Activated T-helper 1 cell treated with anti-CD3 and anti-CD28 coated beads, Interleukin-12 subunit alpha, Interleukin-12 subunit beta, Interleukin-2, Interleukin-4 antibody, amounts not matched to agents 30 ng/mL and 10 ng/mL and 1 ng/mL, durations not matched to agents 14 hours and 24 hours and 36 hours (primary cell): ENCODE measurements at places on chromosomes 1 and 21. TPM values are rescaled to one million over a fixed set of nuclear protein-coding genes. Genes with fewer than 3 reads are reported as not detected.

GRCh38 chr1:230391776-230392535 is 34.2 kb downstream of the PGBD5 start:
- peaks cover 1% of the 10 kb centered on the region for H3K27me3 ChIP-seq
- H3K4me3 ChIP-seq: no peak overlapping the region
- DNase-seq: no peak
- H3K36me3 ChIP-seq: no peaks in the 10 kb centered on the region

GRCh38 chr1:44489481-44489880 is 84.4 kb downstream of the RNF220 start:
- H3K36me3 ChIP-seq: no peaks in the 10 kb centered on the region
- no peaks in the 10 kb centered on the region for H3K4me1 ChIP-seq
- no peak overlapping the region for H3K27ac ChIP-seq

GRCh38 chr1:206962272-206962671 is 8.0 kb downstream of the FCAMR start:
- peaks cover 3% of the 10 kb centered on the region for H3K36me3 ChIP-seq
- no peaks in the 10 kb centered on the region for H3K27me3 ChIP-seq
- H3K4me3 ChIP-seq: no peak overlapping the region
- peak overlapping the region; percentile 11 for H3K27ac ChIP-seq

PDE9A gene
- 9.6 and 9.7 TPM in 2 replicates for total RNA-seq

DNA sequence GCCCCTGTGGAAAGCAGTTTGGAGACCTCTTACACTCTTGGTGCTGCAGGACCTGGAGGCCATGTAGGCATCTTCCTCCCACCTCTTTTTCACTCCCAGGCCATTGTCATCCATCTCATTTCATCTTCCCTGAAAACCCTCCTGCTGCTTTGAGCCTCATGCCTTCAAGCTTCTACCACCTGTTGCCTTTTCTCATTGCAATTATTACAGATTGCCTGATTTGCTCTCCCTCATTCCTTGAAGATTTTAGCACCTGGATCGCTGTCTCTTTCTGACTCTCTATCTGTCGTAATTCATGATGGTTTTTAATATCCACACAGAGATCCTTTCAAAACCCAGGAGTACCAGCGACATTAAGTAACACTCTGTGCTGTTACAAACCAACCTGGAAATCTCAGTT is 350.2 kb downstream of the CAMTA1 start:
- H3K4me3 ChIP-seq: no peak overlapping the region
- no peak for DNase-seq
- H3K4me1 ChIP-seq: no peaks in the 10 kb centered on the region
- no peaks in the 10 kb centered on the region for H3K36me3 ChIP-seq
- no peak overlapping the region for H3K27ac ChIP-seq

GRCh38 chr1:48767975-48768510 is 8.6 kb downstream of the BEND5 start:
- no peak overlapping the region for H3K27ac ChIP-seq
- H3K4me1 ChIP-seq: peaks cover 22% of the 10 kb centered on the region
- H3K27me3 ChIP-seq: no peaks in the 10 kb centered on the region

WNT4 gene
- not detected in 2 replicates for total RNA-seq

DNA sequence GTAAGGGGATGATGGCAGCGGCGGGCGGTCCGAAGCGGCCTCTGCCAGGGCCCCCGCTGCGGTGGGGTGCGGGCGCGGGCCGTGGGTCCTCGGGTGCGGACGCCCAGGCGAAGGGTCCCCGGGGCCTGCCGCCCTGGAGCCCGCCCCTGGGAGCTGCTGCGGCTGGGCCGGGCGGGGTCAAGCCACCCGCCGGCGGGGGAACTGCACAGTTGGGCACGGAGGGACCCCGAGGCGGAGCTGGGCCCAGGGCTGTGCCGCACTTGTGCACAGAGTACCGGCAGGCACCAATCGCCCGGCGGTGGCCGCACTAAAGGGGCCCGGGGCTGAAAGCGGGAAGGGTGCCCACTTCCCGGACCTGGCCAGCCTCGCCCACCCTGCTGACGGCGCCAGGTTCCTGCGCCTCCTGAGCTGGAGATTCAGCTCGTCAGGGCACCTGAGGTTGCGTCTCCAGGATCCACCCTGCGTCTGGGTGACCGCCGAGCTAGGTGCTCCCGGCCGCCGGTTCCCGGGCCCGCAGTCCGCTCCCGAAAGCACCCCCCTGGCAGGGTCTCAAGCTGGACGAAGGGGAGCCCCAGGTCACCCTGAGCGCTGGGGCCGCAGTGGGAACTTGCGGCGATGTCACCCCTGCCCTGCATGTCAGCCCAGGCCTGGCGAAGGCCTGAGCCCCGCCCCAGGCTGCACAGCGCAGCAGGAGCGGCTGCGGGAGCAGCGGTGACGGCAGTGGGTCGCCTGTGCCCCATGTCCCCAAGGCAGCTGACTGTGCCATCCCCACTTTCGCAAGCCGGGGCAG is 56.7 kb upstream of the ETV3 start:
- no peaks in the 10 kb centered on the region for H3K36me3 ChIP-seq
- no peak for DNase-seq
- H3K4me3 ChIP-seq: no peak overlapping the region
- peaks cover 21% of the 10 kb centered on the region for H3K27me3 ChIP-seq

- DNase-seq: no peak
- no peaks in the 10 kb centered on the region for H3K4me1 ChIP-seq
- no peaks in the 10 kb centered on the region for H3K36me3 ChIP-seq
- H3K27ac ChIP-seq: no peak overlapping the region
These were observed 72.5 kb downstream of the OBSCN start for GRCh38 chr1:228280106-228280901.

ARHGAP29 gene
- not detected in 2 replicates for total RNA-seq

DNA sequence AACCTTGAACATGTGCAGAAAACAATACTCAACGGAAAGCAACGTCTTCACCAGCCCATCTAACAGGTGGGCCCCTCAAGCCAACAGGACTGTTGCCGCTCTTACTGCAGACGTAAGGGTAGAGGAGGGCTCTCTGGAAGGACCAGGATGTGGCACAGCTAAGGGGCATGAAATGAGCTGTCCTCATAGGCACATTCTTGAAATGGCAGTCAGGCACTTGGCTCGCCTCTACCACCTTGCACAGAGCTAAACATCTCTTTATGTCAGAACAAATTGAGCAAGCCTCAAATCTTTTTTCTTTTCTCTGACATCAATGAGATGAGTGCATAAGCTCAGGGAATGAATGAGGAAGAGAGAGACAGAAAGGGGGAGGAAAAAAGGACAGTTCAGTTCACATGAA is 86.4 kb upstream of the ESRRG start:
- H3K4me1 ChIP-seq: no peaks in the 10 kb centered on the region
- DNase-seq: no peak
- H3K27ac ChIP-seq: no peak overlapping the region
- H3K36me3 ChIP-seq: no peaks in the 10 kb centered on the region
- H3K4me3 ChIP-seq: no peak overlapping the region
- no peaks in the 10 kb centered on the region for H3K27me3 ChIP-seq

- H3K36me3 ChIP-seq: no peaks in the 10 kb centered on the region
- H3K4me1 ChIP-seq: no peaks in the 10 kb centered on the region
- no peak overlapping the region for H3K4me3 ChIP-seq
- no peak overlapping the region for H3K27ac ChIP-seq
These were observed 121.7 kb downstream of the ADGRL4 start for GRCh38 chr1:78884685-78885452.

DNA sequence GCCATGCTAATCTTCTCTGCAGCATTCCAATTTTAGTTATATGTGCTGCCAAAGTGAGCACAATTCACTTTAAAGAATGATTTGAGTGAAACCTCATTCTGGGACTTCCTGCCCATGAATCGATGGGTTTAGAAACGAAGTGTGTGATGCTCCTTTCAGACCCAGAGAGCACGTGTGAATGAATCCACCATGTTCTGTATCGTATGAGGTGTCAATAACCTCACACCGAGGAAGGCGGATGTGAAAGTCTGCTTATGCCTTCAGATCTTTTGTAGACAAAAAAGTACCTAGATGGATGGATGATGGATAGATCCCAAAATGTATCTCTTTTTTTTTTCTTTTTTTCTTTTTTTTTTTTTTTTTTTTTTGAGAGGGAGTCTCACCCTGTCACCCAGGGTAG is 13.8 kb downstream of the UBASH3A start:
- DNase-seq: peak; percentile 48
- H3K27ac ChIP-seq: peak overlapping the region; percentile 87
- H3K4me1 ChIP-seq: peaks cover 86% of the 10 kb centered on the region
- peak overlapping the region; percentile 62 for H3K4me3 ChIP-seq

- DNase-seq: no peak
- H3K4me1 ChIP-seq: peaks cover 11% of the 10 kb centered on the region
- no peak overlapping the region for H3K4me3 ChIP-seq
- H3K36me3 ChIP-seq: peaks cover 7% of the 10 kb centered on the region
- H3K27ac ChIP-seq: no peak overlapping the region
- H3K27me3 ChIP-seq: no peaks in the 10 kb centered on the region
These were observed 23.6 kb downstream of the PCSK9 start for GRCh38 chr1:55062801-55063576.

DNASE2B gene
- not detected in 2 replicates for total RNA-seq

PBX1 gene
- not detected in 2 replicates for total RNA-seq

CFHR1 gene
- total RNA-seq: not detected in 2 replicates

- no peaks in the 10 kb centered on the region for H3K36me3 ChIP-seq
- H3K27ac ChIP-seq: no peak overlapping the region
- no peak overlapping the region for H3K4me3 ChIP-seq
- no peaks in the 10 kb centered on the region for H3K27me3 ChIP-seq
- DNase-seq: no peak
- no peaks in the 10 kb centered on the region for H3K4me1 ChIP-seq
These were observed 389.9 kb downstream of the PLPP3 start for GRCh38 chr1:56189454-56189853.

GRCh38 chr1:235953801-235954200 is 87.1 kb upstream of the LYST start:
- H3K4me3 ChIP-seq: no peak overlapping the region
- H3K27me3 ChIP-seq: peaks cover 30% of the 10 kb centered on the region
- no peaks in the 10 kb centered on the region for H3K36me3 ChIP-seq
- DNase-seq: no peak
- H3K4me1 ChIP-seq: peaks cover 34% of the 10 kb centered on the region

DNA sequence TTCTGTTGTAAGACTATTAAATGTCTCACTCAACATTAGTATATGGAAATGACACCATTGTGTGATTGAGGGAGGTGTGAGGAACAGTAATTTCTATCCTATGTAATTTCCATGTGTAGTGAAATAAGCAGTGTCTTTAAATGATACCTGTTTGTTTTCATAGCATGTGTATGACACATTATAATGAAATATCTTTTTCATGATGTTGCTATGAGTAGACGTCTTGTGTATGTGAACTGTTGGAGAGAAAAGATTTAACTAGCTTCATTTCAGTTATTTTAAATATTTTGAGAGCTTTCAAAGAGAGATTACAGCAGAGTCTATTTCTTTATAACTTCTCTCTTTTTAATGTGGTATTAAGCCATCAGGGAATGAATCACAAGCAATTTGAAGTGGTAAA is 71.5 kb upstream of the QSOX1 start:
- H3K4me1 ChIP-seq: no peaks in the 10 kb centered on the region
- H3K36me3 ChIP-seq: peaks cover 21% of the 10 kb centered on the region
- H3K4me3 ChIP-seq: no peak overlapping the region

DNA sequence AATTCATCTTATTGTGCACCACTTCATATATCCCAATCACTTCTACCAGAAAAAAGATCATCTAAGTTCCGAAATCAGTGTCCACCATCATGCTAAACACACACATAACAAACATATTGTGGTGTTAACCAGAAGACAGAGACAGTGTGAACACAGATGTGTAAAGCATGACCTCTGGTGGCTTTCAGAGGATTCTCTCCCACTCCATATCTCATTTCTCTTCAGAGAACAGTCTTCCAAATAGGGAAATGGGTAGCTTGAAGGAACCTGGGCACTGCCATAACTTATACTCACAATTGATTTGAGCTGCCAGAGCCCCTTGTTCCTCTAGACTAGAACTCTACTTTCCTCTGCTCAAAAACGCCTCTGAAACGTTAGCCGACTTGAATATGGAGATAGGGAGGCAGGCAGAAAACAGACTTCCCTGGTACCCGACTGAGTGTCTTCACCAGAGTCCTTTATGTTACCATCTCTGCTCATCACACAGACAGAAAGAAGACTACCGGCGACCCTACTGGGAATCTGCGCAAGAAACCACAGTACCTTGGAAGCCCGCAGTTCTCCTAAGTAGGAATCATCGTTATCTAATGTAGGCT is 1.8 kb upstream of the ELAPOR1 start:
- H3K36me3 ChIP-seq: peaks cover 2% of the 10 kb centered on the region
- DNase-seq: no peak
- peak overlapping the region; percentile 90 for H3K27ac ChIP-seq
- peaks cover 25% of the 10 kb centered on the region for H3K27me3 ChIP-seq
- H3K4me3 ChIP-seq: no peak overlapping the region
- peaks cover 42% of the 10 kb centered on the region for H3K4me1 ChIP-seq

ASCL5 gene
- not detected in 2 replicates for total RNA-seq

DCST2 gene
- 0.26 and 0.27 TPM in 2 replicates for total RNA-seq

DNA sequence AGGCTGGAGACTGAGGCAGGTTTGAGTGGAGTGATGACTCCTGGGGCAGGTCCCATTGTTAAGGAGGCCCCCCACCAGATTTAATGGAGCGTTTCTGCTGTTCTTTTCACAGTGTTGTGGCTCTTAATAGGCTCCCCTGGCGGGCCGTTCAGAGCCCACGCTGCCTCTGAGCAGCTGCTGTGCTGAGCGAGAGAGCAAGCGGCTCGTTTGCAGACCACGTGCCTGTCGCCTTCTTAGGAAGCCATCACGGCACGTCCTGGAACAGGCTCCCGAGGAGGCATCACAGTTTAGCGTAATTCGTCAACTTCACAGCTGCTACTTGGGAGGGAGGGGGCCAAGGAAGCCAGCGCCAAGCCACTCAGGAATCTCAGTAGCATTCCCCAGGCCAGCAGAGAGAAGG is 70.5 kb upstream of the CTTNBP2NL start:
- peaks cover 14% of the 10 kb centered on the region for H3K27me3 ChIP-seq
- DNase-seq: no peak
- H3K27ac ChIP-seq: no peak overlapping the region
- H3K36me3 ChIP-seq: no peaks in the 10 kb centered on the region
- H3K4me3 ChIP-seq: no peak overlapping the region

- no peaks in the 10 kb centered on the region for H3K4me1 ChIP-seq
- no peak for DNase-seq
- H3K36me3 ChIP-seq: no peaks in the 10 kb centered on the region
- no peak overlapping the region for H3K4me3 ChIP-seq
- no peak overlapping the region for H3K27ac ChIP-seq
These were observed 154.5 kb upstream of the PKN2 start for GRCh38 chr1:88529581-88529980.
